Fibroblast of skin of scalp (primary cell): ENCODE measurements at places on chromosomes 16 and 17.

DNA sequence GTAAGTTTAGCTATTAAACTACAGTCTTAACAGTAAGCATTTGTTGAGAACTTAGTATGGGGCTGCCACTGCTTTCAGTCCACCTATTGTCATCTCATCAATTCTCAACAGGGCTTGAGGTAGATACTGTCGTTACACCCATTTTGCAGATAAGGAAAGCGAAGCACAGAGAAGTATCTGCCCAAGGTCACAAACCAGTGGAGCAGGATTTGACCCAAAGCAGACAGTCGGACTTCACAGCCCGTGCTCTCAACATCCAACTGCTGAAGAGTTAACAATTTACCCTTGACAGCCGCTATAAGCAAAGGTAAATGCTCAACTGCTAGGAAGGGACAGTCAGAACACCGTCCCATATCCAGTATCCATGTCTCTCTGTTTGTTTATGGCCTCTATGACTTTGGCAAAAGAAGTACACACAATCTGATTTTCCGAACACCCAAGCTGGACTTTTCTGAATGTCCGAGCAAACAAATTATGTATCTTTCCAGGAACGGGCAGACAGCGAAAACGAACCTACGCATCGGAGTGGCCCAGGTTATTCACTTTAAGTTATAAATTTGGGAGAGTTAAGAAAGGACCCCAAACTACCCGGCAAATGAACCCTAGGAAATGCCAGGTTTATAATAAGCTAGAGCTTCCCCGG lies 1.2 kb downstream of the SIAH1 start:
- no peak for DNase-seq

DNA sequence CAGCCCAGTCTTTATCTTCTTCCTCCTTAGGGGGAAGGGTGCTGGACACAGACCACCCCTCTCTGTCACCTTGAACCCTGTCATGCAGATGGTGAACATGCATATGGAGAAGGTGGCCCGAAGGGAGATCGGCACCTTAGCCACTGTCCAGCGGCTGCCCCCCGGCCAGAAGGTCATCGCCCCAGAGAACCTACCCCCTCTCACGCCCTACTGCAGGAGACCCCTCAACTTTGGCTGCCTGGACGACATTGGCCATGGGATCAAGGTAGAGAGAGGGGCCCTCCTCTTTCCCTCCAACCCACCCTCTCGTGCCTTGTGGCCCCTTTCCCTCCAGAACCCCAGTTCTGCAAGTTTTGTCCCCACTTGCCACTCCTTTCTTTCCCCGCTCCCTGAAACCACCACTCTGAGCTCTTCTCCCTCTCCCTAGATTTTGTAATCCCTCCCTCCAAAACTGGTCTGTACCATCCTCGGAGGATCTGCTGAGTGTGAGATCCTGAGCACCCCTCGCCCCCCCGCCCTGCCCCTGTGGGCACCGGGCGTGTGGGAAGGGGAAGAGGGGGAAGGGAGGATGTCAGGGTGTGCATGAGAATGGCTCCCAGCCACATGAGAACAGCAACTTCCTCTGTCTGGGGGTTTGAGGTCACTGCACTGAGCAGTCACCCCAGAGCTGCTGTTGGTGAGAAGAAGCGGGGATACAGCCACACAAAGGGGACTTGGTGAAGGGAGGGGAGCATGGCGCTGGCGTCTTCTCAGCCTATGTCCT lies 7.3 kb downstream of the ABI3 start:
- no peak for DNase-seq

DNA sequence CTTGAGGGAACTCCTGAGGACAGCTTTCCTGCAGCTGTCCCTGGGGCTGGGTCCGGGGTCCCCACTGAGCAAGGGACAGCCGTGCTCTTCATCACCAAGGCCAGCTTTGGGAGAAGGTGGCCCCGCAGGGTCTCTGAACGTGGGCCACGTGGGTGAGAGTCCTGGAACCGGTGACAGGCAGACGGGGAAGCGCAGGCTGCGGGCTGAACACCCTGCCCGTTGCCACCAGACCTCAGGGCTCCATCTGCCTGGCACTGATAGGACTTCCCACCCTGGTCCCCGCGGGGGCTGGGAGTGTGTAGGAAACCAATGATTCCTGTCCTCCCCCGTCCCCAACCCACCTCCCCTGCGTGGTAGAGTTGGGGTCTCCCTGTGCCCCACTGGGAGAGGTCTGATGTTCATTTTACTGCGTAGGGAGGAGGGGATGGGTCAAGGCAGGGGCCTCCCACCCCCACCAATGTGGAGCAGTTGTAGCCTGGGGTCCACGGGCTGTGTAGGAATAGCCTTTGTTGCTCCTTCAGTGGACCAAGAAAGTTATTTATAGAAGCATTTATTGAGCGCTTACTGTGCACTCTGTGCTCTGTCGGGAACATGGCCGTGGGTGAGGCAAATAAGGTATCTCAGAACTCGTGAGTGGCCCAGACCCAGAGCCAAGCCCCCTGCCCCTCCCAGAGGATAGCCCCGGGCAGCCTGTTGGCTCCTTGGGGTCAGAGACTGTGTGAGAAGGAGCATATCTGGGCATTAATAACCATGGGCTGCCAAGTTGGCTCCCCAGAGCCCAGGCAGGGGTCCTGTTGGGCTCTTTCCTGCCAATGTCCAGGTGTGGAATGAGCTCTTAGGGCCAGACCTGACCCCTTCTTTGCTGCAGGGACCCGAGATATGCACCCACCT lies 1.3 kb downstream of the ADGRG1 start:
- no peak for DNase-seq

DNA sequence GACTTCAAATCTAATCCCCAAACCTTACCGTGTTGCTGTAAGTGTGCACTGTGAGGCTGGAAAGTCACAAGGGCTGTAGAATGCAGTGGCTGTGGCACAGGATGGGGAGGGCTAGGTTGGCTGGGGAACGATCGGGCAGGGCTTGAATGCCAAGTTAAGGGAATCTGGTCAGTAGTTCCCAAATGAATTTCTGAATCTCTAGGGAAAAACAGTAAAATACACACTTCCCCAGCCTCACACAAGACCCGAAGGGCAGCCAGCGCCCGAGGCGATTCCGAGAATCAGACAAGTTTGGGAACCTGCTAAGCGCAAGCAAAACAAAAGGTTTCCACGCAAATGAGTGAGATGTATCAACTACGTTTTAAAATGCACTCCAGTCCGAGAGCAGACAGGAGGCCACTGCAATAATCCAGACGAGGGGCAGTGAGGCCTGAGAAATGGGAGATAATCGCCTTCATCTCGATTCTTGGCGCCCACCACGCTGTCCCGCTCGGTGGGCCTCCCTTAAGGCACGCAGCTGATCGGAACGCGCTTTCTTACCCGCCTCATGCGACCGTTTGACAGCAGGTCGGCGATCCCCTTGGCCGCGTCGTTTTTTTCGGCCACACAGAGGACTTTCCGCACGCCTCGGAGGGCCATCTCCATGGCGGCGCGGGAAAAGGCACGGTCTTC lies 599 bp downstream of the TOP3A start:
- no peak for DNase-seq

GRCh38 chr16:80837533-80838147 lies 33.2 kb upstream of the CDYL2 start:
- DNase-seq = no peak
